ENCODE measurements at places on chromosomes 1 and 21.

GRCh38 chr1:89698020-89698560 is 65.2 kb downstream of the LRRC8C start:
- DNase-seq = no peak

GRCh38 chr1:97726386-97726785 is 194.4 kb downstream of the DPYD start:
- DNase-seq = no peak

DNA sequence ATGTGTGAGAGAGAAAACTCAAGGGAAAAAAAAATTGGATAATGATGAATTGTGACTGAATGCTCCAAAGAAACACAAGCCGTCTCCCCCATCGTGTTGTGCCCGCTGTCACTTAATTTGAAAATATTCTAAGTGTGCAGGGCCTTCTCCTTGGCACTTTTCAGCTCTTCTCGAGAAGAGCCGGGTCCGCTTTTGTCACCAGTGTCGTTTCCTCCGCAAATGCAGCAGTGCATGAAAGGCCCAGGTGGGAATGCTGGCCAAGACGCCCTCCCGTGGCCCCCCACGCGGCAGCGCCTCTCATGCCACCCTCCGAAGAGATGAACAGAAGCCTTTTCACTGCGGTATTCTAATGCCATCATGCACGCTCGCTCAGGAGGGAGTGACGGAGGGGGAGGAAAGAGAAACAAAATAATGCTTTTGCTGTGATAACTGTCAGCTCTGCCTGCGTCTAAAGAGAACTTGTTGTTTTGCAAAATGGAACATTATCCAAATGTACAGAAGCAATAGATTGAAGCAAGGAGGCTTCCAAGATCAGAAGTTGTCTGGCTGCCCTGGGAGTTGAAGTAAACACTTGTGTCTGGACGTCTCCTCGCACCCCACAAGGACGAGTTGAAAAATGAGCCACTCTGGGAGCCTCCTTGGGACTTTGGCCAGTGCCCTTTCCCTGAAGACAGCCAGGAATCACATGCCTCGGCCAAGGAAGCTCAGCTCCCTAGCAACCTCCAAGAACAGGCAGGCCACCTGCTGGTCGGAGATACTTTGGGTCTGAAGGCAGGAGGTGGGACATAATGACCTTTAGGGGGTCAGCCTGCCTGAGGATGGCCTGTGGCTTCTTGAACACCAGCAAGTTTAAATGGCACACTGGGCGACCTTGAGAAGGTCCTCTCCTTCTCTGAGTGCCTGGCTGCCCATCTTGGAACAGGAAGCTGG is 166.1 kb upstream of the ZC3H12A start:
- DNase-seq = no peak

DNA sequence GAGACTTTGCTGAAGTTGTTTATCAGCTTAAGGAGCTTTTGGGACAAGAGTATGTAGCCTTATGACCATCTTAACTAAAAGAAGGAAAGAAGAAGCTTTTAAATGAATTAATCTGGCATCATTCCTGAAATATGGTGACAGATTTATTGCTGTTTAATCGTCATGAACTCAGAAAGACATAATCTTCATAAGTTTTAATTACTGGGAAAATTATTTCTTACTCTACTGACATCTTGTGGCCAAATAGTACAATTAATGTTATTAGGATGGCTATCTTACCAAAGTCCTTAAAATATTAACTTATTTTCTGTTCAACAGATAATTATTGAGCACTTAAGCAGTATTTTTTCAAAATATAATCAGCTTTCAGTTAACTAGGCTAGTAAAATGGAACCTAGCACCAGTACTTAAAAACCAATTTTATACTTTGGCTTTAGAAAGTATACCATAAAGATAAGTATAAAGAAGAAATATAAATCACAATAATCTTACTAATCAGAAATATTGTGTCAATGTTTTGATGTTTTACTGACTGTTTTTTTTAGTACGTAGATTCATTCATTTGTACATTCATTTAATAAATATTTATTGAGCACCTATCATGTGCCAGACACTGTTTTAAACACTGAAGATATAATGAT is 34.7 kb upstream of the GPR25 start:
- DNase-seq = no peak

- no peak for DNase-seq
Observed at GRCh38 chr1:170284512-170284911, 138.8 kb downstream of the NTMT2 start.

Measured in stimulated activated CD8-positive, alpha-beta memory T cell treated with anti-CD3 and anti-CD28 coated beads, Interleukin-2, amount 100 ng/mL, for 48 hours (primary cell).